Esophagus mucosa (tissue), 1 donor: ENCODE measurements at places on chromosomes 1 and 21.

DNA sequence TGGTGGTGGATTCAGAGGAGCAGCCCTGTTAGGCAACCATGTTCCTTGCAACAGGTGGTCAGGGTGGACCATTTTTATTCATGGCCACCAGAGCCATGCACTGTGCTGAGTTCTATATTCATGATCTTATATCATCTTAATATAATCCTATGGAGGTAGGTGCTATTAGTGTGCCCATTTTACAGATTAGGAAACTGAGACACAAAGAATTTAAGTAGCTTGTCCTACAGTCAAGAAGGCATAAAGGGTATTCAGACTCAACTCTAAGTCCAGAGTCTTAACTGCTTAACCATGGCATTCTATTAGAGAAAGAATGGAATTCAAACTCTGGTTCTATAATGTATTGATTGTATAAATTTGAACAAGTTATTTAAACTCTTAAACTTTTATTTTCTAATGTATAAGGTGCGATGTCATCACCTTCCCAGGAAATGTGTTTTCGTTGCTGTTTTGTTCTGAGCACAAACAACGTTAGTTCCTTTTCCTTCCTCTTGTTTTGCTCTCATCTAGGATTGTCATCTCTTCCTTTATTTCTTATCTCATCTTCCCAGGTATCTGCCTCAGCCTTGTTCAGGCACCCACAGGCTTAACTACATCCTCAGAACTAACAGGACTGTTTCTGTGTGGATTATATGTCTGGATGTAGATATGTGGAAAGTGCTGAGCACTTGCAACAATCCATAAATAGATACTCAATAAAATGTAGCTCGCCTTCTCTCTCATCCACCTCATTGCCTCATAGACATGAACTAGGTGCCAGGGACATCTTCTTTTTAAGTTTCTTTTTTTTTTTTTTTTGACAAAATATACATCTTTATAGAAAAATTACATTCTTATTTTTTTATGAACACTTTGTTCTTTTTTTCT, 207.1 kb downstream of the NFIA start:
- ATAC-seq = no peak

- no peak for ATAC-seq
Observed at GRCh38 chr1:212301580-212301979, 16.4 kb downstream of the PPP2R5A start.

DNA sequence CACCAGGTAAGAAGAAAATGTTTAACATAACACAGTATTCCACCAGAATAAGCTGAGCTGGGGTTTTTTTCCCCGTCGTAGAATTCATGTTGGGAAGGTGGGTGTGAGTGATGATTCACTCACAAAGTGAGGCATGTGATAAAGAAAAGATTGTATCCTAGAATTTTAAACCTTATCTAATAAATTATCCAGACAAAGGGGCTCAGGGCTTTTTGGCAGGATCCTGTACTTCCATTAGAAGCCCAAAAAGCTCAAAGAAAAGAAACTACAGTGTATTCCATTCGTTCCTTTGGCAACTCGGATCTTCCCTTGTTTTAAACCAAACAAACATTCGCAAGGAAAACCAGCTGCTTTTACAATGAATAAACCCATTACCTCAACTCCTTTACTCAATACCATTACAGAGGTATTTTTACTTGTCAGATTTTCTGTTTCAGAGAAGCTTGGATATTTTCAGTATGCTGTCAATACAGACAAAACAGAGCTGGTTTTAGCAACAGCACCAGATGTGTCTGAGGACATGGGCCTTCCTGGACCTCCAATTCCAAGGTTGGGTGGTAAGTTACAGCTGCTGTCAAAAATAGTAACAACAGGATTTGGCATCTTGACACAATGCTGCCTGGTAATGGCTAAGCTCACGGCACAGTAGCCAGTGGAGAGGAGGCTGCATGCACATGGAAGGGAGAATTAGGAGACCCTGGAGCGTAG, 159.9 kb upstream of the RUNX1 start:
- no peak for ATAC-seq

DNA sequence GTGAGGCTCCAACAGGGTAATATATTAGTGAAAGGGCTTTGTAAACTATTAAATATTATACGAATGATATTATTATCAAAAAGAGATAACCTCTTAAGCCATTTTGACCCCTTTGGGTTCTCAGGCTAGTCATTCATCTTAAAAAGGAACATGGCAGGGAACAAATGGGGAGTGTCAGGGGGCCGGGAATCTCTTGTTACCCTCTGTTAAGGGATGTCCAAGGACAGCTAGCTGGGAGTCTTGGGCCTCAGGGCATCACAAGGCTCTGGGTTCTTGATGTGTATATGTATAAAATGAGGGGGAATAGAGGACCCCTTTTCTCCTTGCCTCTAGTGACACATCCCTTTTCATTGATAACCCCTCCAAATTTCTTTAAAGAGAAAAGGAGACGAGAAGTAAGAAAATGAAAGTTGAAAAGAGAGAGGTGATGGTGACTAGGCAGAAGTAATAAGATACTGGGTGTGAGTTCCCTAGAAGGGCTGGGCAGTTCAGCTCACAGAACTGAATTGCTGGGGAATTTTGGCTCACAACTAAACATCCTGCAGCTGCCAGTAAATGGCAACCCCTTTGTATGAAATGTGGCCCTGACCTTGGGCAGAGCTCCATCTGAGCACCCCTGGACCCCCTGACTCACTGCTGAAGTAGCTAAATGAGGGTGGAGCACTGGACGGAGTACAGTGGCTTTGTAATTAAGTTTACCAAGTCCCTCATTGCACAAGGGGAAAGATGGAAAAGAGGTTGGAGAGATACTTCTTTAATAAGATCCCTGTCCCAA, 20.0 kb upstream of the ZNF326 start:
- ATAC-seq = peak; percentile 15

GRCh38 chr1:221302357-221302756, 423.1 kb downstream of the HLX start:
- no peak for ATAC-seq

DNA sequence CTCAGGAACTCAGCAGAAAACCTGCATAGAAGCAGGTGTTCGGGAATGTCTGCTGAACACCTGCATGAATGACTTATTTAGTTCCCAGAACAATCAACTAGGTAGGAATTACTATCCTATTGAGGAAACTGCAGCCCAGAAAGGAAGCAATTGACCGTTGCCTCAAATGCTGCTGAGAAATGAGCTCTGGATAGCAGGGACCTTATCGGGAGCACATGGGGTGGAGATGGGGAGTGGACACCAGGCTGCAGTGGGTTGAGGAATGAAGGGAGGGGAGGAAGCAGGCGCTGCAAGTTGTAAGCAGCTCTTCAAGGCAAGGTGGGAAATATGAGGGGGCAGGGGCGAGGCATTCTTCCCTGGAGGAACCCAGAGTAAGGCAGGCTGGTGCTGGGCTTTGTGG, 10.8 kb upstream of the CDCP2 start:
- no peak for ATAC-seq

- ATAC-seq = no peak
Observed at GRCh38 chr1:114503916-114504422, 7.0 kb downstream of the TRIM33 start.

GRCh38 chr1:35588197-35588910, 15.2 kb downstream of the TFAP2E start:
- no peak for ATAC-seq

DNA sequence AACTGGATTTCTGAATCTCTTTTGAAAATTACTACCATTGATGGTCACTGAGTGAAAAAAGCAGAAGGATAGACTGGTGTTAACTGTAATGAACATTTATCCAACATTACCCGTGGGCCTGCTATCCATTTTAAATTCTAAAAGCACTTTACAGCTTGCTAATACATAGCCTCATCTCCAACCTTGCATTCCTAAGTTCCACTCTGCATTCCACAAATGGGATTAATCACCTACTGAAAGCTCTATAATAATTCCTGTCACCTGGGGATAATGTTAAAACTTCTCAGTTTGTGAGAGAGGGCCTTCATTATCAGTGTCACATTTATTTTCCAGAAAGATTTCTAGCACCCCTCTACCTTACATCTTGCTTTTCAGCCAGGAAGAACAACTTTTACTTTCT, 38.2 kb downstream of the PTPRC start:
- no peak for ATAC-seq

DNA sequence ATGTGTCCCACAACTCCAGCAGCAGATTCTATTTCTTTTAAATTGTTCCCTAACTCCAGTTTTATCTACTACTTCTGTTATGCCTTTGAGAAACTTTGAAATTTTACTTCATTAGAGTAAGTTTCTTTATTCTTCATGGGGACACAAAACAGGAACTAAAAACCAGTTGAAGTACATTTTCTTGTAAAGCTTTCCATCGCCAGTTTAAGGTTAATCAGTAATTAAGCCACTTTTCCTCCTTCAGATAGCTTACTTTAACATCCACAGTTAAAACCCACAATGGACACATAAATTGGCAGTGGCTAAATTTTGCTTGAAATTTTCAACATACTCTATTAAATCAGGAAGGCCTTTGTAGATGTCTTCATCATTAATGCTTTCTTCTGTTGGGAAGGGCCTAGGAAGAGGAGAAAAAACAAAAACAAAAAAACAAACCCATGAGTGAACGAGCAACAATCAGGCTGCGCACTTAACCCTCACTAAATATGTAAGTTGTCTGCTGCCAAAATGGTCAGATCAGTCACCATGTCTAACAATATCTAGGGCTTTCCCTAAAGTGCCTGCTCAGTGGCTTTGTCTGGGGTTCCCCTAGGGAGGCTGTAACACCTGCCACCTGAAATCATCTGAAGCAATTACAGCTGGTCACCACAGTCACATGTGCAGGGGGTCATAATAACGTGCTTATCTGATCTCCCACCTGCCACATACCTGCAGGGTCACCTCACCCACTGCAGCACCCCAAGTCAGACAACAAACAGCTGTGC, 187.9 kb downstream of the VAV3 start:
- ATAC-seq = peak; percentile 18

DNA sequence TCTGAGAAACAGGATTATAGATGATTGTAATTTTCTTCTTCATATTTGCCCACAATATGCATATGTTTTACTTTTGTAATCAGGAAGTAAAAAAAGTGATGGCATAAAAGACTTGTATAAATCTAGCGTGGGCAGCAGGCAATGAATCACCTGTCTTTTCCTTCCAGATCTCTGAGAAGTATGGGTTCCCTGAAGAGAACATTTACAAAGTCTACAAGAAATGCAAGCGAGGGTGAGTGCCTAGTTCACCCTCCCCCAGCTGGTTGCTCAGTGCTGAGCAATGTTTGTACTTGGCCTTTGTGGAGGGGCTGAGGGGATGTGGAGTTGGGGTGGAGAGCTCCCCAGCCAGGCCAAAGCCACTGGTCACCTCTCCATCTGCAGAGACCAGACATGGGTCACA, 30.7 kb downstream of the GRHL3 start:
- no peak for ATAC-seq

DNA sequence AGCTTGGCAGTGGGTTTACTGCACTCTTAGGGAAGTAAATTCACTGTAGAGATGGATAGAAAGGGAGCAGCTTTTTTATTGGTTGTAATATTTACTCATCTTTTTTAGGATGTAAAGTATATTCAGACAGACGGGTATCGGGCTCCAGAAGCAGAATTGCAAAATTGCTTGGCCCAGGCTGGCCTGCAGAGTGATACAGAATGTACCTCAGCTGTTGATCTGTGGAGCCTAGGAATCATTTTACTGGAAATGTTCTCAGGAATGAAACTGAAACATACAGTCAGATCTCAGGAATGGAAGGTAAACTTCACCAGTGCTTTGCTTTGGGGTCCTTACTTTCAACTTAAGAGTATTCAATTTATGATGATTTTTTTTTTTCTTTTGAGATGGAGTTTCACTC, 3.2 kb downstream of the UHMK1 start:
- ATAC-seq = no peak

DNA sequence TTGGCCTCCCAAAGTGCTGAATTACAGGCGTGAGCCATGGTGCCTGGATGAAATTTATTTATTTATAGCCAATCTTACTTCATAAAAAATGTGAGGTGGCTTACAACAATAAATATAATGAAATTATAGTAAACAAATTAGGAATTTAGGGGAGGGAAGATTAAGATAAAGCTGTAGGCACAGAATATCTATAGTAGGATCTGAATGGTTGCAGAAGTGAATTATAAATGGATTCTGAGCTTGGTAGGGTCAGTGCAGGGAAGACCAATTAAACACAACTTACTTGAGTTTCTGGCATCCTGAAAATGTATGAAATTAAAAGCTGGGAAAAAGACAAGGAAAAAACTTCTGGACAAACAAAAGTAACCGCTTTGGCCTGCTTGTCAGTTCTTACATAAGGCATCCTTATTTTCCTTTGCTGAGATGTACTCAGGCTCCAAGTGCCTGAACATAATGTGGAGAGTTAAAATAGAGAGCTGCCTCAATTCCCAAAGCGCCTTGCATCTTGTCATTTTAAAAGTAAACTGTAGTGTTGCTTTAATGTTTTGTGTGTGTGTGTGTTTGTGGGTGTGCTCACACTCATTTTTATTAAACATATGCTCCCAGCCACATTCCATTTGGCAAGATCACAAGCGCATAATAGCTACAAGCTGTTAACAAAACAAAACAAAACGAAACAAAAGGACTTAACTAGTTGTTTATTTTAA, 247.3 kb downstream of the S1PR1 start:
- ATAC-seq = no peak

GRCh38 chr1:9294910-9295636, 2.4 kb downstream of the SPSB1 start:
- peak; percentile 37 for ATAC-seq

DNA sequence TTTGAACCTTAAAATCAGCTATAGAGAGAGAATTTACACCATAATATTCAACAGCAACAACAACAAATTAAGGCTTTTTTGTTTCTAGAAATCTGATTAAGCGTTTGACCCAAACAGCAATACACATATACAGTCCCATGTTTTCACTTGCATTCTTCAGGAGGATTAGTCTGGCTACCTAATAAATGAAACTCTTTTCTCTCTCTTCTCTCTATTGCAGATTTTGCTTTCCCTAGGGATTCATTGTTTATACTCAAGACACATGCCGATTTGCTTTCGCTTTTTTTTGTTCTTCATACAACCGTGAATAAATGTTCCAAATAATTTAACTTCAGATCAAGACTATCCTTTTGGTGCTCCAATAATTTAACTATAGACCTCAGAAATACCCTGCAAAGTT, 162.4 kb upstream of the PTBP2 start:
- ATAC-seq = no peak

DNA sequence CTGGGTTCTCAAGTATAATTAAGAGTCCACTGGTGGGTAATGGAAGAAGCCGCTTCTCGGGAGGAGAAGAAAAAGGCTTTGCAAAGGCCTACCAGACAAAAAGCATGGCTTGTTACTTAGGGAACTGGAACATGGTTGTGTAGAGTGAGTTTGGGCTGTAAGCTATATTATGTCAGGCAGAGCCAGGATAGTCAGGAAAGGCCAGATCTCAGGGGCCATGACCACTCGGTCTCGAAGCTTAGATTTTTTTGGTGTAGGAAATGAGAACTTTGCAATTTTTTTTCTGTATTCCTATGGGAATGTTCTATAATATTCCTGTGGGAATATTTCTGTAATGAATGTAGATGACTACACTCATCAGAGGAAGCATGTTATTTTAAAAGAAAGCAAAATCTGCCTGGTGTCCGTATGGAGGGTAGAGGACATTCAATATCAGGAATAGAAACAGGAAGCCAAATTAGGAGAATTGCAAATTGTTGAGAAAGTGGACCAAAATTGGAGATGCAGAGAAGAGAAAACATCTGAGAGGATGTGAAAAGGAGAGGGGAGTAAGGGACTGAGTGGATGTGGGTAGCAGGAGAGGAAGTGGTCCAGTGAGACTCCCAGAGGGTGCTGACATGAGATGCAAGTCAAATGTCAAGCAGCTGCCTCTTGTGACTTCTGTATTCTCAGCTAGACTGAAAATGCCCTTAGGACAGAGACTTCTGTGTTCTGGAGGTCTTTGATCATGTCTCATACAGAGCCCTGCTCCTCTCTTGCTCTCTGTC, 45.2 kb upstream of the HAO2 start:
- no peak for ATAC-seq
